Skeletal muscle cell (primary cell): ENCODE measurements at places on chromosomes 5 and 9.
A peak's percentile ranks its signal among the peaks of the same experiment; 100 is the strongest.

- no peak for DNase-seq
Observed at GRCh38 chr5:77957931-77958521, 181.9 kb upstream of the TBCA start.

DNA sequence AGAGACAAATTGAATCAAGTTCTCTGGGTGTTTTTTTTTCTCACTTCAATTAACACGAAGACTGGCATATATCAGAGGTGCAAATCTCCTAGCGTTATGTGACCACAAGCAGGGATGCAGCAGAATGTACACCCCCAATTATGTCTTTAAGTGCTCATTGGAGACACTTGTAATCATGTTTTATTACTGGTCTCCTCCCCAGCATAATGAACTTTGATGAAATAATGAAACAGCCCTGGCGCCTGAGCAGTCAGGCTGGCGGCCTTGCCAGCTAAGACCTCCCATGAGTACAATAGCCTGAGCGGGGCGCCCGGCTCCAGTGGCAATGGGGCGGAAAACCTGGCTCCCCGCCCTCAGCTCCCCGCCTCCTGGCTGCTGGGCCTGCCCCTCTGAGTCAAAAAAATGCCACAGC lies 209.4 kb upstream of the MSX2 start:
- no peak for DNase-seq

- DNase-seq, result no peak
Observed at GRCh38 chr5:57524348-57525060, 41.9 kb upstream of the ACTBL2 start.

DNA sequence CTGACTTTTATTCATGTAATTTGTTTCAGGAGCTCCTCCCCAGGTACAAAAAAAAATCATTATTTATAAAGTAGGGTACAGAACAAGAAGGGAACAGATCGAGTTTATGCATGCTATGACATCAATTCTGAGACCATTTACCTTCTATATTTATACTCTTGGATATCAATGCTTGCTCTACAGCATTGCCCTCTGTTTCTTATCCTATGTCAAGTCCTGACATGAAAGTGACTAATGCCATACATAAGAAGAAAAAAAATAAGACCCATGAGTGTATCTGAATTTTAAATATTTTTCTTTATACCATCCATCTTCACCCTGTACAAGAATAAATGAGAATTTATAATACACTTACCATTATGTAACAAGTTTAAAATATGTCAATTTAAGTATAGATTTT lies 2016.3 kb upstream of the CDH9 start:
- no peak for DNase-seq

DNA sequence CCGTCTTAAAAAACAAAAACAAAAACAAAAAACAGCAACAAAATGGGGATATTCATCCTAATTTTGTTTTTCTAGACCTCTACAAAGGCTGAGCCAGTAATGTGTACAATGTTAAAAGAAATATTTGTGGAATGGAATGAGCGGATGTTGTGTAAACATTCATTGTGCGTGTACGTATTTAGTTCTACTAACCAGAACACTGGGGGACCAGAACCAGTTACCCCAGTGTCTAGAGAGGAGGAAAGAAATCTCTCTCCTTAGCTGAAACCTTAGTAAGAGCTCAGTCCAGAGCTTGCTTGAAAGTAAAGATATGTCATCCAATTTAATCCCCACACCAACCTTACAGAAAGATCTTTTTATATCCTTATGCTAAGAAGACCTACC lies 106.7 kb upstream of the CPEB4 start:
- DNase-seq, result no peak

GRCh38 chr9:125948887-125949596 lies 201.9 kb downstream of the PBX3 start:
- DNase-seq, result no peak

DNA sequence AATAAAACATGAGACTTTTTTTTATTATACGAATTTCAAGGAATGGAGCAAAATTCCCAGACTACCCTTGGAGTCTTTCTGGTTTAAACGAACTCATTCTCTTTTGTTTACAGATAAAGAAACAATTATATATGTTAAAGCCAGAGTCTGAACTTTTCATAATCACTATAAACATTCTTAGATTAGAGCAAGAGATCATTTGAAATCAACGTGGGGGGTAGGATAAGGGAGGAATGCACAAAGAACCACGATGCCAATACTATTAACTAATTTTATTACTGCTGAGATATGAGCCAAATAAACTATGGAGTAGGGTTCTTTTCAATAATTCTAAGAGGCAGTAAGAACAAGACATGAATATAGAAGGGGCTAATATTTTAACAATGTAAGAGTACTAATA lies 148.0 kb upstream of the FREM1 start:
- no peak for DNase-seq

GRCh38 chr5:130799015-130799414 lies 366.0 kb downstream of the HINT1 start:
- DNase-seq, result no peak

DNA sequence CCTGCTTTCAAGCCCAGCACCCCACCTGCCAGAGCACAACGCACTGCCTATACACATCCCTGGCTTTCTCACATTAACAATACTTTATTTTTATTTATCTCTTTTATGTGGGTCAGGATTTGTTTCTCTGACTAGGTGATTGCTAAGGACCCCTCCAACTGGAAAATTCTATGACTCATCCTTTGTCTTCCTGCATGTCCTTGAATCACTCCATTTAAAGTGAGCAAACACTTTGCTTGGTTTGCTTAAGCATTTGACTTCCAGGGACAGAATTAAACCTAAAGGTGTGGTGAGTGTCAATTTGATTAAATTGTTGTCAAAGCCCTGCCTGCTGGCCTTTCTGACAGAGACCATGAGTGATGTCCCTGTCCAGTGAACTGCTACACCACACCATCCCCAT lies 536.5 kb upstream of the BRINP1 start:
- no peak for DNase-seq

GRCh38 chr5:74786851-74787250 lies 19.8 kb downstream of the NSA2 start:
- DNase-seq, result no peak

GRCh38 chr9:96719921-96720320 lies 58.0 kb downstream of the ZNF510 start:
- DNase-seq, result no peak

- no peak for DNase-seq
Observed at GRCh38 chr5:34941936-34942335, 12.6 kb downstream of the DNAJC21 start.

- DNase-seq, result peak; percentile 62
Observed at GRCh38 chr5:89584339-89584956, 701.5 kb upstream of the MEF2C start.

DNA sequence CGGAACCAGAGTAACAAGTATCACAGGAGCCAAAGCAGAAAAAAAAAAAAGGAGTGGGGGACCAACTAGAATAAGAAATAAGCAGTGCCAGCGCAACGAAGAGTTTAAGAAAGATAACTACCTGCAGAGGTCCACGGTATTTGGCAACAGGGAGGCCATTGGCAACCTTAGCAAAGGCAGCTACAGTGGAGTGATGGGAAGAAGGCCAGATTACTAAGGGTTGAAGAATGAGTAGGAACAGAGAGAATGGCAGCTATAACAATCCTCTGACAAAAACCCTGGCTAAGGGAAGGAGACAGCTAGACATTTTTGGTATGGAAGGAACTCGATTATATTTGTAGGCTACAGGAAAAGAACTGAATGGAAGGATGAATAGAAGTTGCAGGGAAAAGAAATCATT lies 93.4 kb upstream of the DMAC1 start:
- no peak for DNase-seq

DNA sequence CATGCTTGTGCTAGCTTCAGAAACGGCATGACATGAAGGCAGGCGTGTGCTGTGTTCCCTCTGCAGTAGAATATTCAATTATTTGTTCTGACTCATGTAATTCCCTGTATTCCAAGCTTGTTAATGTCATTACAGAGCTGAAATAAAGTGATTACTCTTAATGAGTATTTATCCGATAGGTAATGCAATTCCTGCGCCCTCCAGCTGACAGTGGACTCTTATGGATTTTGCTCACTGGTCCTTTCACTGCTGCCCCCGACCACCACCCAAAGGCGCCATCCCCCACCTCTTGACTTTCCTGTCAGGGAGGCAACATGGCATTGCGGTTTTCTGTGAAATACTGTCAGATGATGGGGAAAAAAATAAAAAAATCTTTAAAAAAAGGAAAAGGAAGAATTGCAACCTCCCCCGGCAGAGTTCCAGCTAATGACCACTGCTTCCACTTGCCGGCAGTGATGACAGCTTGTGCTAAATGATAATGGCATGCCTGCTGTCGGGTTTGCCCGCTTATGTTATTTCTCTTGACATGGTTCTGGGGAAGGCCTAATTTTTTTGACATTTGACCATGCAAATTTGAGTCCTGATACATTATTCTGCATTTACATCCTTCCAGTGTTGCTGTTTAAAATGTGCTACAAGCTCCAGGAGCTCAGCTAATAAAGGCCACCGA lies 335.3 kb upstream of the ADAMTS16 start:
- DNase-seq, result no peak

DNA sequence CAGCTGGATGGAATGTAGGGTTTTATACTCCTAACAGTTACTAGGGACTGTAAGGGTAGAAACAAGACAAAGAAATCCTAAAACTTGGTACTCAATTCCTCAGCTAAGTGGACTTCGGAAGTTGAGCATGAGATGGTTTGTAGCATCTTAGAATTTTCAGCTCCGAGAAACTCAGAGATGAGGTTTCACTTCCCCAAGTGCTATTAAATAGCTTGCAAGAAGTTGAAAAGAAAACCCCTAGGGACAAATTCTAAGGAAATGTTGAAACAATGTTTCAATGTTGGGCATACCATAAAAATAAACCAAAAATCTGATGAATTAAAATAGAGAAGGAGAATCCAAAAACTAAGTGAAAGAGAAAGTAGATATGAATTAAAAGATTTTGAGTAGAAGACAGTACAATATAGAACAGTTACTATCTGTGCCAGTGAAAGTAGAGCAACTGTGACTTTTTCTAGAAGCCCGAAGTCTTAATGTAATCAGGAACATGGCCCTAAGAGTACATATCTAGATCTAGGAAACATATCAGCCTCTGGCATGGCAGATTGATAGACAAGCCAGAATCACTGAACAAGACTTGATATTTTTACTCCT lies 308.6 kb upstream of the RGMB start:
- peak; percentile 36 for DNase-seq

DNA sequence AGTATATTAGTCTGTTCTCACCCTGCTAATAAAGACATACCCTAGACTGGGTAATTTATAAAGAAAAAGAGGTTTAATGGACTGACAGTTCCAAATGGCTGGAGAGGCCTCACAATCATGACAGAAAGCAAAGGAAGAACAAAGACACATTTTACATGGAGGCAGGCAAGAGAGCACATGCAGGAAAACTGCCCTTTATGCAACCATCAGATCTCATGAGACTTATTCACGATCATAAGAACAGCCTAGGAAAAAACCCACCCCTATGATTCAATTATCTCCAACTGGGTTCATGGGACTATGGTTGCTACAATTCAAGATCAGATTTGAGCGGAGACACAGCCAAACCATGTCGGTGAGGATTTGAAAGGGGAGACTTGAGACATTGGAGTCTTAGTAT lies 252.8 kb upstream of the PPP1R2B start:
- DNase-seq, result no peak

- DNase-seq, result no peak
Observed at GRCh38 chr5:112878101-112878500, 17.0 kb downstream of the SRP19 start.

GRCh38 chr5:4862500-4862899 lies 277.6 kb upstream of the ADAMTS16 start:
- DNase-seq, result peak; percentile 9

DNA sequence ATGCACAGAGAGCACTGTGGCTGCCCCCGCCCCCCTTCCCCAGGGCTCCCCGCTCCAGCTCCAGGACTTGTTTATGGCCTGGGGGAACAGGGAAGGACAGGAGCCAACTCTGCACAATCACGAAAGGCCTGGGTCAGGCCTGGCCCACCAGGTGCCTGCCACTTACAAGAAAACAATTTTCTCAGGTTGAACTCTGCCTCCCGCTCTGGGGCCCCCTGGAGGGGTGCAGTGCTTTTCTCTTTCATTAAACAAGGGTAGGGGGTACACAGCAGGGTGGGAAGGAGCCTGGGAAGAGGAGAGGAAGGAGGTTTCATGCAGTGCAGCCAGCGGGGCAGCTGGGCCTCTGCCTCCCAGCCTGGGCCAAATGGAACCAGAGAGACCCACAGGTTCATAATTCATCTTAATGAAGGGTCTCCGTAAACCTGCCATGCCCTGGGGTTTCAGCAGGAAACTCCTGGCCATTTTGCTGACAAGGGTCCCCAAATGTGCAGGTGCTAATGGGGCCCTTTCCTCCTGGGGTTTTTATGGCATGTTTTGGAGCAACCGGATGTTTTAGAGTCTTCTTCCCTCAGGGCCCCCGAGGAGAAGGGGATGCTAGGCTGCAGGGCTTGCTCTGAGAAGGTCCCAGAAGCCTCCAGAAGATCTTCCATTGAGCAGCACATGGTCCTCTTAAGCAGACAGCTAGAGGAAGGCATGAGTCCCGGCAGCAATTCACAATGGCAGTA lies 219.8 kb downstream of the SLIT3 start:
- DNase-seq, result no peak

GRCh38 chr5:135203593-135204036 lies 169.6 kb upstream of the PITX1 start:
- DNase-seq, result no peak

GRCh38 chr9:93318480-93318879 lies 133.0 kb upstream of the FAM120A start:
- no peak for DNase-seq

DNA sequence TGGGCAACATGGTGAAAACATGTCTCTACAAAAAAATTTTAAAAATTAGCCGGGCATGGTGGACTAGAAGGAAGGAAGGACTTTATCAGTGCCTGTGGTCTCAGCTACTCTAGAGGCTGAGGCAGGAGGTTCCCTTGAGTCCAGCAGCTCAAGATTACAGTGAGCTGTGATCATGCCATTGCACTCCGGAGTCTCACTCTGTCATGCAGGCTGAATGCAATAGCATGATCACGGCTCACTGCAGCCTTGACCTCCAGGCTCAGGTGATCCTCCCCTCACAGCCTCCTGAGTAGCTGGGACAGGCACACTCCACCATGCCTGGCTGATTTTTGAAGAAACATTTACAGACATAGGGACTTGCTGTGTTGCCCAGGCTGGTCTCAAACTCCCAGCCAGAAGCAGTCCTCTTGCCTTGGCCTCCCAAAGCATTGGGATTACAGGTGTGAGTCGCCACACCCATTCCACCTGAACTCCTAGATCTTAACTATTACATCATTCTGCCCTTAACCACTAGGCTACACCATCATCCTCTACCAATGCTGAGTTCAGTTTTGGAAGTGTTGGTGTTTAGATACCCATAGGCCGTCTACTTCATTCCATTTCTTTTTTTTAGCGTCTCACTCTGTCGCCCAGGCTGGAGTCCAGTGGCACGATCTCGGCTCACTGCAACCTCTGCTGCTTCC lies 2.0 kb upstream of the URM1 start:
- DNase-seq, result no peak

DNA sequence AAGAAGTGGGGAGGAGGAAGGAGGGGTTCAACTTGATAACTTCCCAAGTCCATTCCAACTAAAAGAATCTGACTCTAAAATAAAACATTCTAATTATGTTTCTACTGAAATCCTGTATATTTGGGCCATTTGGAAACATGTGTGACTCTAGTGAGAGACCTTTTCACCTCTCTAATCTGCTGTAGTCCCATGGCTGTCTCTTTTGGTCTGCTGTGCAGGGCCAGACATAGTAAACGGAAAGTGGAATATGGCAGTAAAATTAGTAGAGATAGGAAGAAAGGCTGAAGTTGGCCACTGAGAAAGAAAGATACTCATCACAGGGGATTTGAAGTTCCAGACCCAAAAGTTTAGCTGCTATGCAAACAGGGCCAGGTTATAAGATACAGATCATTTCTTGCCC lies 15.9 kb downstream of the RFX3 start:
- no peak for DNase-seq

- DNase-seq, result no peak
Observed at GRCh38 chr9:36765468-36766341, 193.0 kb downstream of the MELK start.
